Frontal cortex (tissue), 4 donors: ENCODE measurements at places on chromosomes 3 and 15. TPM values are rescaled to one million over a fixed set of nuclear protein-coding genes. Genes with fewer than 3 reads are reported as not detected.

SLCO2A1 gene
- total RNA-seq: under 0.01 TPM

GOLGA6B gene
- total RNA-seq: not detected

STRIT1 gene
- total RNA-seq: 0.82 TPM

NR1I2 gene
- total RNA-seq: 0.82 TPM

GXYLT2 gene
- total RNA-seq: 2.4 TPM

CACNA2D2 gene
- 2.4 TPM for total RNA-seq

ARGFX gene
- not detected for total RNA-seq

C3orf22 gene
- not detected for total RNA-seq

SHF gene
- 49.3 TPM for total RNA-seq

SCG5 gene
- total RNA-seq: 136 TPM

PLA2G4D gene
- under 0.01 TPM for total RNA-seq

SLC51A gene
- total RNA-seq: not detected

LRRIQ4 gene
- 0.82 TPM for total RNA-seq

TGM4 gene
- total RNA-seq: not detected

CCDC9B gene
- 0.41 TPM for total RNA-seq

HESX1 gene
- total RNA-seq: not detected

ADAMTSL3 gene
- 17.1 TPM for total RNA-seq

SLC28A1 gene
- not detected for total RNA-seq

AGBL1 gene
- total RNA-seq: 1.2 TPM

ATP13A4 gene
- 10.2 TPM for total RNA-seq

DCLK3 gene
- 7.7 TPM for total RNA-seq

CFAP100 gene
- 3.7 TPM for total RNA-seq

ZNF710 gene
- 6.5 TPM for total RNA-seq

NAALADL2 gene
- total RNA-seq: 4.9 TPM

CLDN18 gene
- total RNA-seq: not detected

CCDC54 gene
- not detected for total RNA-seq

PAQR9 gene
- 2.4 TPM for total RNA-seq

MEIS2 gene
- total RNA-seq: 380 TPM

HRG gene
- not detected for total RNA-seq

PLCB2 gene
- 4.1 TPM for total RNA-seq

GPR176 gene
- total RNA-seq: 31.4 TPM

SPSB4 gene
- 4.1 TPM for total RNA-seq

ZCWPW2 gene
- total RNA-seq: 4.9 TPM

SLC15A2 gene
- 7.7 TPM for total RNA-seq

SCN11A gene
- under 0.01 TPM for total RNA-seq

ROPN1 gene
- not detected for total RNA-seq

WNT7A gene
- 15.1 TPM for total RNA-seq

GOLGA8T gene
- not detected for total RNA-seq

KNG1 gene
- total RNA-seq: not detected

NOX5 gene
- under 0.01 TPM for total RNA-seq

CADM2 gene
- 64.8 TPM for total RNA-seq

MELTF gene
- 1.2 TPM for total RNA-seq

CHRNB4 gene
- total RNA-seq: 0.41 TPM

ARHGEF26 gene
- total RNA-seq: 4.1 TPM

ITIH3 gene
- not detected for total RNA-seq

OSTN gene
- total RNA-seq: 15.1 TPM

SLC12A1 gene
- total RNA-seq: 1.6 TPM

SOX14 gene
- not detected for total RNA-seq

SLC2A2 gene
- not detected for total RNA-seq

CCPG1 gene
- 30.2 TPM for total RNA-seq
